ENCODE measurements at places on chromosomes 12 and 14. TPM values are rescaled to one million over a fixed set of nuclear protein-coding genes. Genes with fewer than 3 reads are reported as not detected.

Gene DPF3
- 3.7 TPM for total RNA-seq

Gene KCNC2
- not detected for total RNA-seq

Gene TCL1B
- total RNA-seq: 5.5 TPM

Gene GNS
- 31.7 TPM for total RNA-seq

DNA sequence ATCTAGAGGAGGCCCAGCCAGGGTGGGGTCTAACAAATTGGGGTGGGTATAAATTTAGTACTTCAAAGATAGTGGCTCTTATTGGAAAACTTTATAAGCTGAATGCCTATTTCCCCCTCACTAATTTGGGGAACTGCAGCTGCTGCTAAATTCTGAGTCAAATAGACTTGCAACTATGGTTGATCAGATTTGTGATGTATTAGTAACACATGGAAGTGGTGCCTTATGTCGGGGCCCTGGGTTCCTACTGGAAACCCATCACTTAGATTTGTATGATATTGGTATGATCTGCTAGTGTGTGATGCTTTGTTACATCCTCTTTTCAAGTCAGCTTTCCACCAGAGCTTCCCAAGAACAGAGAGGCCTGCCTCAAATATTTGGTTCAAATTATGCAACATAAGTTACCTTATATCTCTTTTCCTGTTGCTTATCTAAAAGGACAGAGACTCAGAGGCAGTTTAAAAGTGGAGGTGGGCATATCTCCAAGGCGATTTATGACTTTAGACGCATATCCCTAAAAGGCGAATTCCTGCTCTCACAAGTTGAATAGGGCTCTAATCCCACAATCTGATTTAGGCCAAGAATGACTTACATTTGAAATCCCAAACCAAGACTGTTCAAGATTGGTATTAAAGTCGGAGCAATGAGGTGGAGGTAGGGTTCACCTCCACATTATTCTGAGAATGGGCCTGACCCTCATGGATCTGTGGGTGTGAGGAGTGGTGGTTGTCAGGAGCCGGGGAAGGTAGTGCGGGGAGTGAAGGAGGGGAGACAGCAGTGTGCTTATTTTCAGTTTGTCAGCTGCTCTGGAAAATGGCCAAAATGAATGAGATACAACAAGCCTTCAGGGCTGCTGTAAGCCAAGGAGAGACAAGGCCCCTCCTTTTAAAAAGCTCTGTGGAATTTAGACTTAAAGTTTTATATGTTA lies 425.8 kb downstream of the RAD51B start:
- no peak for DNase-seq
- H3K36me3 ChIP-seq: no peaks in the 10 kb centered on the region
- peaks cover 24% of the 10 kb centered on the region for H3K4me1 ChIP-seq
- no peak overlapping the region for H3K4me3 ChIP-seq

DNA sequence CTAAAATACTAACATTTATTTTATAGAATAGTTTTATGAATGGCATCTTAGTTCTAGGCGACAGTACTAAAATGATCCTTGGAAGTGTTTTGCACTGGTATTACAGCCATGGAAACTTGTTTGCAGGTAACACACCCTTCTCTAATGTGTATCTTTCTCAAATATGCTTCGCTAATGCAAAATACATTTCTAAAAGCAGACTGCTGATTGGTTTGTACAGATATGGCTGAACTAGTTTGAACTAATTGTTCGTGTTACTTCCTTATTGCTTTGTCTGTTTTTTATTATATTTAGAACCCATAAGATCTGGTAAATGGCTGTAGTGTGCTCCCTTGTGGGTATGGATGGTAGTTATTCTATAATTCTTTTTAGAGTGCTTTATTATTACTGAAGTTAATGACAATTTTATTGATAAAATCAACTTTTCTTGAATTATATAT lies 53.0 kb downstream of the ATF7IP start:
- no peaks in the 10 kb centered on the region for H3K27me3 ChIP-seq
- peaks cover 21% of the 10 kb centered on the region for H3K36me3 ChIP-seq
- H3K4me1 ChIP-seq: peaks cover 21% of the 10 kb centered on the region
- peak overlapping the region; percentile 4 for H3K4me3 ChIP-seq

- no peak for DNase-seq
- H3K27me3 ChIP-seq: no peaks in the 10 kb centered on the region
- H3K4me3 ChIP-seq: no peak overlapping the region
- H3K4me1 ChIP-seq: no peaks in the 10 kb centered on the region
- no peak overlapping the region for H3K27ac ChIP-seq
Measured at GRCh38 chr12:80374615-80375014, 69.4 kb upstream of the PTPRQ start.

DNA sequence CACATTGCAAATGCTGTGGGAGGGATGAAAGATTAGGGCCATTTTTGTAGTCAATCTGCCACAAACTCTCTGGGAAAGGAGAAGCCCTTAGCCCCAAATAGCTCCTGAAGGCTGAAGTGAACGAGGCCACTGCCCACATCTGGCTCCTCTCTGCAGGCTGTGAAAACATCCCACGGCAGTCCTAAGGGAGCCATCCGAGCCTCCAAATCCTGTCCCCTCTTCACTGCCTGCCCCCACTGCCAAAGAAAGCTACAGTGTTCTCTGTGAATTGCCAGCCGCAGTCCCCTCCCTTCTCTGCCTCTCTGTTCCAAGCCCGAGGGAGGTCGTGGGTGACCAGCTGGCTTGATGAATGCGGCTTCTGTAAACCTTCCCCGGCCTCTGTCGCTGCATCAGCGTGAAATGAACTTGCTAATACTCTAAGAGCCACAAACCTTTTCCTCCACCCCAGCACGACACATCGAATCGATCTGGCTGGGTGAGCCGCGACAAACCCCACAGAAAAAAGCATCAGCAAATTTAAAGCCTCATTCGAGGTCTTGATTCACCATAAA lies 180.7 kb upstream of the NRXN3 start:
- H3K4me3 ChIP-seq: no peak overlapping the region
- DNase-seq: no peak
- no peaks in the 10 kb centered on the region for H3K4me1 ChIP-seq
- no peaks in the 10 kb centered on the region for H3K27me3 ChIP-seq
- no peak overlapping the region for H3K27ac ChIP-seq
- H3K36me3 ChIP-seq: no peaks in the 10 kb centered on the region

GRCh38 chr14:92897922-92898565 lies 24.9 kb upstream of the CHGA start:
- H3K4me1 ChIP-seq: no peaks in the 10 kb centered on the region
- DNase-seq: no peak
- peaks cover 26% of the 10 kb centered on the region for H3K27me3 ChIP-seq
- H3K36me3 ChIP-seq: no peaks in the 10 kb centered on the region
- no peak overlapping the region for H3K27ac ChIP-seq

GRCh38 chr12:32178341-32179010 lies 71.8 kb downstream of the BICD1 start:
- H3K27me3 ChIP-seq: no peaks in the 10 kb centered on the region
- H3K4me1 ChIP-seq: no peaks in the 10 kb centered on the region
- peaks cover 2% of the 10 kb centered on the region for H3K36me3 ChIP-seq
- no peak overlapping the region for H3K4me3 ChIP-seq
- no peak overlapping the region for H3K27ac ChIP-seq

GRCh38 chr12:51368640-51369517 lies 22.3 kb downstream of the GALNT6 start:
- H3K27me3 ChIP-seq: no peaks in the 10 kb centered on the region
- H3K36me3 ChIP-seq: peaks cover 1% of the 10 kb centered on the region
- H3K4me1 ChIP-seq: peaks cover 61% of the 10 kb centered on the region
- H3K27ac ChIP-seq: peak overlapping the region; percentile 77
- peak; percentile 98 for DNase-seq
